Bronchial smooth muscle cell (primary cell): ENCODE measurements at places on chromosomes 5 and 9. TPM values are rescaled to one million over a fixed set of nuclear protein-coding genes. Genes with fewer than 3 reads are reported as not detected.

GRHPR gene
- total RNA-seq, result 115 and 129 TPM in 2 replicates

BRIX1 gene
- total RNA-seq, result 15.2 and 21.4 TPM in 2 replicates

TYRP1 gene
- total RNA-seq, result not detected in 2 replicates

KLHL3 gene
- total RNA-seq, result 0.77 and 1.6 TPM in 2 replicates

DDX4 gene
- total RNA-seq, result not detected in 2 replicates

DAB2IP gene
- total RNA-seq, result 4.4 and 11.1 TPM in 2 replicates

SLC1A1 gene
- 4.8 and 8.5 TPM in 2 replicates for total RNA-seq

KLF4 gene
- total RNA-seq, result 24.2 and 24.7 TPM in 2 replicates

SEMA5A gene
- total RNA-seq, result 6.1 and 9.9 TPM in 2 replicates

GNAQ gene
- total RNA-seq, result 18.3 and 19.8 TPM in 2 replicates

GLRA1 gene
- total RNA-seq, result not detected in 2 replicates

ROR2 gene
- 2.4 and 5.8 TPM in 2 replicates for total RNA-seq

HAVCR1 gene
- 0.34 TPM in 1 of 2 replicates, not detected in the other for total RNA-seq

UHRF2 gene
- total RNA-seq, result 51.3 and 52.3 TPM in 2 replicates

FSTL4 gene
- total RNA-seq, result 0.26 TPM in 1 of 2 replicates, not detected in the other

SYNPO gene
- total RNA-seq, result 2.0 and 2.7 TPM in 2 replicates

NRARP gene
- total RNA-seq, result 0.09 and 0.16 TPM in 2 replicates

DENND4C gene
- 49.8 and 51.4 TPM in 2 replicates for total RNA-seq

HDAC3 gene
- total RNA-seq, result 57.0 and 57.8 TPM in 2 replicates

SOHLH1 gene
- total RNA-seq, result not detected in 2 replicates

GPR21 gene
- 0.69 and 1.1 TPM in 2 replicates for total RNA-seq

GRIN1 gene
- under 0.01 TPM in 1 of 2 replicates, not detected in the other for total RNA-seq

IRX2 gene
- total RNA-seq, result 3.3 and 4.3 TPM in 2 replicates

SLC46A2 gene
- total RNA-seq, result not detected in 2 replicates

AK8 gene
- 0.26 and 0.47 TPM in 2 replicates for total RNA-seq

SLC6A18 gene
- total RNA-seq, result not detected in 2 replicates

BHMT2 gene
- total RNA-seq, result 4.4 and 4.6 TPM in 2 replicates

PCDHB13 gene
- 0.32 and 0.94 TPM in 2 replicates for total RNA-seq

PLEKHG4B gene
- under 0.01 TPM in 2 replicates for total RNA-seq

MEIKIN gene
- not detected in 2 replicates for total RNA-seq

RAD23B gene
- total RNA-seq, result 59.5 and 88.9 TPM in 2 replicates

CCL27 gene
- 0.09 TPM in 1 of 2 replicates, not detected in the other for total RNA-seq

CCDC152 gene
- total RNA-seq, result 0.09 and 2.2 TPM in 2 replicates

IL13 gene
- total RNA-seq, result 0.16 TPM in 1 of 2 replicates, not detected in the other

SLC27A6 gene
- total RNA-seq, result not detected in 2 replicates

SAXO1 gene
- total RNA-seq, result 0.09 and 0.16 TPM in 2 replicates

DPH7 gene
- total RNA-seq, result 15.4 TPM in 2 replicates

DMRTA1 gene
- 0.34 and 0.47 TPM in 2 replicates for total RNA-seq

PRRT1B gene
- total RNA-seq, result not detected in 2 replicates

ANKRD18A gene
- total RNA-seq, result not detected in 2 replicates

C9orf50 gene
- under 0.01 TPM in 2 replicates for total RNA-seq

GARIN3 gene
- total RNA-seq, result not detected in 2 replicates

FBP2 gene
- not detected in 2 replicates for total RNA-seq

HAVCR2 gene
- 0.16 and 3.3 TPM in 2 replicates for total RNA-seq

PTPRD gene
- 1.7 and 13.1 TPM in 2 replicates for total RNA-seq

TMEM252 gene
- not detected in 2 replicates for total RNA-seq

GNA14 gene
- 0.09 and 0.16 TPM in 2 replicates for total RNA-seq

CKMT2 gene
- 1.3 and 3.6 TPM in 2 replicates for total RNA-seq

CCNI2 gene
- 0.09 TPM in 1 of 2 replicates, not detected in the other for total RNA-seq

CFAP157 gene
- total RNA-seq, result 0.09 and 0.16 TPM in 2 replicates

LRRC19 gene
- not detected in 2 replicates for total RNA-seq

FOXD1 gene
- 3.3 and 8.2 TPM in 2 replicates for total RNA-seq

CTNND2 gene
- total RNA-seq, result not detected in 2 replicates
